Stromal cell of bone marrow (primary cell): ENCODE measurements at places on chromosomes 11 and 22.
A peak's percentile ranks its signal among the peaks of the same experiment; 100 is the strongest.

DNA sequence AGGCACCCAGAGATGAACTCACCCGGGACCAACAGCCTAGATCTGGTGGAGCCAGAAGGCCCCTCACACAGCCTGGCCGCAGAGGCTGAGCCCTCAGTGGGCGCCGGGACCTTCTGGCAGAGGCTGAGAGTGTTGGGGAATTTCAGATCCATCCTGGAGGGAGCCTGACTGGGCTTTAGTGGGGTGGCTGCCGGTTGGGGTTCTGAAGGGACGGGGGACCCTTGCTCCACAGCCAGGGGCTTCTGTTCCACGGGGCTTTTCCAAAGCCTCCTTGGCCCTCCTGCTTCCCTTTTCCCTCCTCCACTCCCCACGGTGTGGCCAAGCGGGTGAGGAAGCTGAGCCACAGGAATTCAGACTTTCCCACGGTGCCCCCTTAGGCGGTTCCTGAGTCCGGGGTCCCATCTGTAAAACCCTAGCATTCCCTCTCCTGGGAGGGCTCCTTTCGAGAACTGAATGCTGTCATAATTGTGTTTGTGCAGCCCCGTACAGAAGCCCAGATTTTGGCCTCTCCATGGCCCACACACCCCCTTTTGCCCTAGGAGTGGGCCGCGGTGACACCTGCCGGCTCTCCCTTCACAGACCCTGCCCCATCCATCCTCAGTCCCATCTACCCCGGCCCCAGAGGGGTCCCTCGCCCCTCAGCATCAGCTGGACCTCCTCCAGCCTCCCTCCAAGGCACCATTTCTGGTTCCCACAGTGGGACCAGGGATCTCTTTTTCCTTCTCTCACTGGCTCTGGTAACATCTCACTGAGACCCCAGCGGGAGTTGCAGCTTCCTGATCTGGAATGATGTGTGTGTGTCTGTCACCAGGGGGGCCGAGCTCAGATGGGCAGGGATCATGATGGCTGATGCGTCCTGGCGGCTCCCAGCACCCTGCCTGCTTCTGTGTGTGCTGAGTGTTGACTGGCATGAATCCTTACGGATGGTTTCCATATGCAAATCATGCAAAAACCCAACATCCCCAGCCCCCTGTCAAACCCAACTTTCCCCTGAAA, 1048.4 kb downstream of the TBC1D22A start:
- no peak for DNase-seq

DNA sequence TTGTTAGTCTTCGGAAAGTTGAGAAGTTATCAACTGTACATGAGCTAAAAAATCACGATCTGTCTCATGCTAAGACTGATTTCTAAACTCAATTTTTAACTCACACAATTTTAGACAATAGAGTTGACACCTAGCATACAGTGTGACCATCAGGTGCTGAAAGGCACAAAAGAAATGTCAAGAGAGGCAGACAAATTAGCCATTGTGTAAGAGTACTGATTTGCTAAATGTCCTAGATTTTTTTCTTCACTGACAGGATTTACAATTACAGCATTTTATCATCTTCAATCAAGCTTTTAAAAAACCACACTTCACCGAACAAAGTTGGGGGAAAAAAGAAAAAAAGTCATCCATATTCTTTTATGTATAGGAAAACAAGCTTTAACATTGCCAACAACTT, 7.0 kb downstream of the LGR4 start:
- no peak for DNase-seq

DNA sequence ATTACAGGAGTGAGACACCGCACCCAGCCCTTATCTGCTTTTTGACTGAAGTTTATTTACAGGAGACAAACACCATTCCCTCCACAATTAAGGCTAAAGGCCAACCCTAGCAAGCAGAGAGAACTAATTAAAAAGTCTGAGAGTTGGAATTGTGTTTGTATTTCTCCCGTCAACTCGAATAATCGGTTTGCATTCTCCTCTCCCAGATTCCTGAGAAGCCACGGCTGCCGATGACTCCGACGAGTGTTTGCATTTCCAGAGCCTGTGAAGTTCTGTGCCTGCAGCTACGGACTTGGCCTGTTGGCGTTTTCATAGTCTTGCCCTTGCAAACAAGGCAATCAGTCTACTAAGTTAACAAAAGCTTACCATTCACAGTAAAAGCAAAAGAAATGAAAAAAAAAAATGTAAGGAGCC, 73.2 kb upstream of the NUP50 start:
- no peak for DNase-seq

GRCh38 chr11:75334976-75335375, 16.5 kb downstream of the ARRB1 start:
- DNase-seq: no peak

DNA sequence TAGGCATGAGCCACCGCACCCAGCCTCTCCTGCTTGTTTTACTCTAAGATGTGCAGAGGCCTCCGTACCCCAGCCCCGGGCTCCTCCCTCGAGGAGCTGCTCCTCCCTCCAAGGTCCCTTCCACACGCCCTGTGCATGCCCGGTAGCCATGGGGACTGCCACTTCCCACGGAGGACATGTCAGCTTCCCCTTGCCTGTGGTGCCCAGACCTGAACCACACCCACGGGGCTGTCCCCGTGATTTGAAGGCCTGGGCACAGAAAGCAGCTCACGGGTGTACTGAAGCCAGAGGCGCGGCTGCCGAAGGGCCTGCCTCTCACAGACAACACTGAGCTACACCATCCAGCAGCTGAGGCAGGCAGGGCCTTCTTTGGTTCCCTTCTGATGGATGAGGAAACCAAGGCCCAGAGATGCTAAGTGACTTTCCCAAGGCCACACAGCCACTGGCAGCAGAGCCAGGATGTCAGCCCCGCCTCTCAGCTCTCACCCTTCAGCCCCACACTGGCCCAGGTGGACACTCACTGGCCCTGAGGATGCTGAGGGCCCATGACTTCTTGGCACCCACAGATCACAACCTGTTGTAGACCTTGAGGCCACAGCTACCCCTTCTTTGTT, 7.3 kb downstream of the INS start:
- DNase-seq: no peak

- no peak for DNase-seq
Observed at GRCh38 chr22:23035557-23036277, 34.6 kb upstream of the GNAZ start.

DNA sequence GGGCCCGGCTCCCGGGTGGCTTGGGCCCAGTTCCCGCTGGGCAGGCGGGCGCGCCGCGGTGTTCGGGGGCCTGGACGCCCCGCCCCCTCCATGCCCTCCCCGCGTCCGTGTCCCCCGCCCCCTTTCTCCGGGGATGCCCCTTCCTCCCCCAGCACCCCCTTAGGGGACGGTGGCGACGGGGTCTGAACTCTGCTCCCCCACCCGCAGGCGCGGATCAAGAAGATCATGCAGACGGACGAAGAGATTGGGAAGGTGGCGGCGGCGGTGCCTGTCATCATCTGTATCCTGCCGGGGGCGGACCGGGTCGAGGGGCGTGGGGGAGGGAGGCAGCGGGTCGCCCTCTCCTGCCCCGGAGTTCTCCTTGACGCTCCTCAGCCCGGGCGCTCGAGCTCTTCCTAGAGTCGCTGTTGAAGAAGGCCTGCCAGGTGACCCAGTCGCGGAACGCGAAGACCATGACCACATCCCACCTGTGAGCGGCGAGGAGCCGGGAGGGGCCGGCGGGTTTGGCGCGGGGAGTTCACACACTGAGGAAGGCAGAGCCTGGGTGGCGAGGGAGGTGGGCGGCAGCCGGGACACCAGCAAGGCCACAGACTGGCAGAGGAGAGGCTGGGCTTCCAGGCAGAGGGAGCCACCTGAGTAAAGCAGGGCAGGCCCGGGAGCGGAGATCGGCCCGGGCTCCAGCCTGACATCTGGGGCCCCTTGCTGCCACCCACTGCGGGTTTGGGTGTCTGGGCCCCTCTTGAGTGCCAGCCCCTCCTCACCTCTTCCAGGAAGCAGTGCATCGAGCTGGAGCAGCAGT, 546 bp downstream of the DRAP1 start:
- no peak for DNase-seq

DNA sequence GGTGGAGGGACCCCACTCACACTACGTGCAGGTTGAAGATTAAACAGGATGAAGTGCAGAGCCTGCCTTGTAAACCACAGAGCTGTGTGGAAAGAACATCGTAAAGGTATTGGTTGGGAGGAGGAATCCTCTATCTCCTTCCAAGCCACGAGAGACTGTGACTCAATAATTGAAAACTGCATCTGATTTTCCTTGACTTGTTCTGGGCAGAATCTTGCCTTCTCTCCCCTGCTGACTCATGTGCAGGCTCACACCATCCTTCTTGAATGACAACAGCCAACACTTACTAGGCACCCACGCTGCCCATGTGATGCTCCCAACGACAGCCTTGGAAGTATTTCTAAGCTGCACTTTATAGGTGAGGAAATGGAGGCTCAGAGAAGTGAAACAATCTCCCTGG, 563.0 kb downstream of the MIAT start:
- peak; percentile 83 for DNase-seq

DNA sequence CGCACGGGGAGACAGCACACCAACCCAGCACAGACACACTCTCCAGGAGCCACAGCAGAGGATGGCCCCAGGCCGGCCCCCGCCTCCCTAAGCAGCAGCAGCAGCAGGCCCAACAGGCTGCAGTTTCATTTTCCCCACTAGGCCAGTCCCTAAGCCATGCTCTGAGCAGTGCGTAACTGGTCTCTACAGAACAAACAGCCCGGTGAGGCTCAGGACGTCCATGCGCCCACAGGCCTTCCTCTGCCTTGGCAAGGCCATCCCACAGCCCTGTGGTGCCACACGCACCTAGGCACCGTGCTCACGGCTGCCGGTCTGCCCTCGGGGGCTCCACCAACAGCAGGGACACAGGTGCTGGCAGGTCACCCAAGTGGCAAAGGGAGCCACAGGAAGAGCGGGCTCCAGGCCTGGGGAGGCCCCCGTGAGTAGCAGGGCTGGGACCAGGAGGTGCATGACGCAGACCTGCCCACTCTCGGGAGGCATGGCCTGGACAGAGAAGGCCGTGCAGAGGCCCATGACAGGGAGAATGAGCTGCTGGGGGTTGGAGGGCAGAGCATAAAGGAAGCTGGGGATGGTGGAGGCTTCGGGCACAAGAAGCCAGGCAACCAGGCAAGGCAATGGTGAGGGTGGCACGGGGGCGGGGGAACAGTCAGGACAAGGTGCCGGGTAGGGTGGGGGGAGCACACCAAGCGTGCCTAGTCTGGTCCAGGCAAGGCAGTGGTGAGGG, 1.4 kb upstream of the MOB2 start:
- DNase-seq: peak; percentile 2

DNA sequence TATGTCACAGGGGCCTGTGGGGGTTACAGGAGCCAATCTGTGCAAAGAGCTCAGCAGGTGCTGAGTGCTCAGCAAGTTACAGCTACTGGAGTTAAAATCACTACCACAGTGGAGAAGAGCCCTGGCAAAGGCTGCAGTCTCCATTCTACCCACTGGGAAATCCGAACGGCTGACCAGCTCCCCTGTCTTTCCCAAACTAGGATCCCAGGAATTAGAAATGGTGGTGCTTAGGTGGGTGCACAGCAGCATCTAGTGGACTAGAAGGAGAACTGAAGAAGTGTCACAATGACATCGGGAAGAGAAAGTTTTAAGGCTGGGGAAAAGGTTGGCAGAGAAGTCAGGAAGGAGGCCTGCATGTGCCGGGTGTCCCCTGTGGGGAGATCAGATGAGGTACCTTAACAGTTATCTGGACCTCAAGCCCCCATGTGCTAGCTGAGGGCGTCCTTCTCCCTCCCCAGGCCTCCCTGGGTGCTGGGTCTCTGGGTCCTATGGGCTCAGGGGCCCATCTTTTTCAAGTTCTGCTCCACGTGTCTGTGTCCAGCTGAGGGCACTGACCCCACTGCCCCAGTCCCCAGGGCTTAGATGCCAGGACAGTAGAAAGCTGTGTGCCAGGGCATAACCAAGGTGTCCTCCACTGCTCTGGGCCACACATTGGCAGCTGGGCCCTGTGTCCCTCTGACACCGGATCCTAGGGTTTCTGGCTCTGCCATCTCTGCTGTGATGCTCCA, 1.9 kb downstream of the PIWIL3 start:
- peak; percentile 12 for DNase-seq

- DNase-seq: no peak
Observed at GRCh38 chr11:60647087-60647486, 52.3 kb upstream of the MS4A8 start.
